CD4-positive, alpha-beta T cell treated with Interleukin-21 for 1 hour (primary cell): ENCODE measurements at places on chromosomes 11 and 22.

GRCh38 chr22:23200898-23201297, 20.6 kb downstream of the BCR start:
- no peak for DNase-seq

- no peak for DNase-seq
Observed at GRCh38 chr11:57200917-57201316, 19.2 kb downstream of the LRRC55 start.

GRCh38 chr11:84468235-84468634, 1158.9 kb downstream of the DLG2 start:
- DNase-seq = no peak

DNA sequence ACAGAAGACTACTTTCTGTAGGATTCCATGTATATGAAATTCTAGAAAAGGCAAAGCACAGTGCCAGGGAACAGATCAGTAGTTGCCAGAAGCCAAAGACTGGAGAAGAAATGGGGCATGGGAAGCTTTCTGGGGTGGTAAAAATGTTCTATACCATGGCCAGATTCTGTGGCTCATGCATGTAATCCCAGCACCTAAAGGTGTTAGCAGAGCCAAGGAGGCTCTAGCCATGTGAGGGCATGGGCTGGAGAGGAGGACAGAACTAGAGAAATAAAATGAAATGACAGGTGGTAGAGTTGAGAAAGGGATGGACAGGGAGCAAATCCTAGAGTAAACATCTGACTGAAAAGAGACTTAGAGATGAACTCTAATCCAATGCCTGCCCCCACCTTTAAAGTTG, 26.9 kb upstream of the HMGXB4 start:
- DNase-seq = no peak

GRCh38 chr22:44895296-44896055, 114.3 kb downstream of the PHF21B start:
- DNase-seq = no peak

DNA sequence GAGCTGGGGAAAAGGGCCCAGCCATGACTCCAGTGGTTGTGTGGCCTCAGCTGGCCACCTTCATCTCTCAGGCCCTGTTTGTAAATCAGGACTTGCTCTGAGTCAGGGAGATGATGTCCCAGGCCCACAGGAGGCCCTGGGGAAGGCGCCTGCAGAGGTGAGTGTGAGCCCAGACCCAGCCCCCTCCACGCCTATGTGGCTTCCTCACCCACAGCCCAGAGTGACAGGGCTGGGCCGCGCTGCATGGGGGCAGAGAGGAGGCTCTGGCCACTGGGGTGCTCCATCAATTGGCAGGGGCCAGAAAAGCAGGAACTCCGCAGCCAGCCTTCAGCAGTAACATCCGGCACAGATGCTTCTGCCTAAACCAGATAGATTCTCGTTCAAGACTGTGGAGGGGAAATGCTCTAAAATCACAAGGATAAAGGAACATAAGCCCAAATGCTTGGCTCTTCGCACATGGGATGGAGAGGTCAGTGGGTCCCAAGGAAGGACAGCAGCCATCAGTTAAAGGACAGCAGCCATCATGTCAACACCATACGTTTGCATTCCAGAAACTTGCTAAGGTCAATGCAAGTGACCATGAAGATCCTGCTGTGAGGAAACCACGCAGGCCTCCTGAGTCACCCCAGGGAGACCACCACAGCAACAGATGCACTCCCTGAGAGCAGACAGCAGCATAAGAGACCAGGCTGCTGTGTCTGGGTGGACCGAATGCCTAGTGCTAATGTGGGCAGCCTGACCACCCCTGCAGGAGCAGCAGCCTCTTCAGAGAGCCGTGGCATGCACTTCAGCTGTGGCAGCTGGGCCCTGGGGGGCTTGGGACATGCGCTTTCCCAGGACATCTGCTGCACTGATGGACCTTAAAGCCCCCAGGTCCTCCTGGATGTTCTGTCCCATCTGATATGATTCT, 28.3 kb downstream of the OSBPL5 start:
- peak; percentile 25 for DNase-seq

DNA sequence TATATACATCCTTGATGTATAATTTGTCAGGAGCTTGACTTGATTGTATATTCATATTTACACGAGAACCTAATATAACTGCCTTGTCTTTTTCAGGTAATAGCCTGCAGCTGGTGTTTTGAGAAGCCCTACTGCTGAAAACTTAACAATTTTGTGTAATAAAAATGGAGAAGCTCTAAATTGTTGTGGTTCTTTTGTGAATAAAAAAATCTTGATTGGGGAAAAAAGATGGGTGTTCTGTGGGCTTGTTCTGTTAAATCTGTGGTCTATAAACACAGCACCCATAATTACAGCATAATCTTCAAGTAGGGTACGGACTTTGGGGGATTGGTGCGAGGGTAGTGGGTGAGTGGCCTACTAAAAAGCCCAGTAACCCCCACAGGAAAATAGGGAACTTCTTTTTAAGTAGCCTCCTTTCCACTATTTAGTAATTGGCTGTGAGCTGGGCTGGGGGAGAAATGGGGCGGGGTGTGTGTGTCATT, 7.5 kb downstream of the MALAT1 start:
- no peak for DNase-seq

GRCh38 chr11:12581923-12582322, 92.3 kb upstream of the TEAD1 start:
- DNase-seq = no peak

DNA sequence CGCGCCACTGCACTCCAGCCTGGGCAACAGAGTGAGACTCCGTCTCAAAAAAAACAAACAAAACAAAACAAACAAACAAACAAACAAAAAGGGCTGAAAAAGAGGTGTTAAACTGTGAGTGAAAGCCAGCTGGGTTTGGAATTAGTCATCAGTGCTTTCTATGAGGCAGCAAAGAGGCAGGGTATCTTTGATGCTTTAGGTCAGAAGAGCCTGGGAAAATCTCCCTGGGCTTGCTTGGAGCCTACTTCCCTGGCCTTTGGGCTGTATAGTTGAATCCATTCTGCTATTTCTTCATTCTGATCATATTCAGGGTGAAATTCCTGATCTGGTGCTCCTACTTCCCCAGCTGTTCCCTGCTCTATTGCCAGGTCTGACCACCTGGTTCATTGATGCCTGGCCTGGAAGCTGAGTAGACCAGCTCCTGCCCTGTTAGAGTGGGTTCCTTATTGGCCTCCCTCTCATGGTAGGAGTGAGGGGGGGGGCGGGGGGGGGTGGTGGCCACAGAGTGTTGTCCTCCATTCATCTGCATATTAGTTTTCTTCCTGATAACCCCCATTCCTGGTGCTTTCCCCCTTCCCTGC, 65.6 kb downstream of the INSC start:
- no peak for DNase-seq

DNA sequence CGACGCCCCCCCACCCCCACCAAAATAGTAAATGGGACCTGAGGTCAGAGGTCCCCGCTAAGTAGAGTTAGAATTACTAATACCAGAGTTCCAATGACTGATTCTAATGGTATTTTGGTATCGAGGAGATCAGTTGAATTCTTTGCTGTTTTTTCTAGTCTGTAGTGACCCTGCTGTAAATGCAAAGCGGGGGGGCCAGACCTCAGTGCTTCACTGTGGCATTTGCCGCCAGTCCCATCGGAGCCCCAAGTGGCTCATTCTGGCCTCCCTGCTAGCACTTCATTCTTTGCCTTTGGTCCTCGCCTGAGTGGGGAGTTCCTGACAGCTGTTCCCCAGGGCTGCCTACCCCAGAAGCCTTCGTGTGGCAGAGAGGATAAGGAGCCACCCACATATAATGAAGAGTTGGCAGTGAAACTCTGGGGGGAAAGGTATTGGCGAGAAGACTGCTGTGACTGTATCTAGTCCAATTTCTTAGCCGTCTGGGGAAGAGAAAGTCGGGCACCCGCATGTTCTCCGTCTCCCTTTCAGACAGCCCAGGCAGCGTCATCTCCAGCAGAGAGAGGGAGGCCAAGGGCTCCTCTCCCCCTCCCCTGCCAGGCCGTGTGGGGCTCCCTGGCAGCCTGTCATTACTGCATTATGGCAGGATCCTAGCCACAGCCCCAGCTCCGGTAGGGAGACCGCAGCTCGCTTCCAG, 19.4 kb upstream of the CABP7 start:
- DNase-seq = no peak

DNA sequence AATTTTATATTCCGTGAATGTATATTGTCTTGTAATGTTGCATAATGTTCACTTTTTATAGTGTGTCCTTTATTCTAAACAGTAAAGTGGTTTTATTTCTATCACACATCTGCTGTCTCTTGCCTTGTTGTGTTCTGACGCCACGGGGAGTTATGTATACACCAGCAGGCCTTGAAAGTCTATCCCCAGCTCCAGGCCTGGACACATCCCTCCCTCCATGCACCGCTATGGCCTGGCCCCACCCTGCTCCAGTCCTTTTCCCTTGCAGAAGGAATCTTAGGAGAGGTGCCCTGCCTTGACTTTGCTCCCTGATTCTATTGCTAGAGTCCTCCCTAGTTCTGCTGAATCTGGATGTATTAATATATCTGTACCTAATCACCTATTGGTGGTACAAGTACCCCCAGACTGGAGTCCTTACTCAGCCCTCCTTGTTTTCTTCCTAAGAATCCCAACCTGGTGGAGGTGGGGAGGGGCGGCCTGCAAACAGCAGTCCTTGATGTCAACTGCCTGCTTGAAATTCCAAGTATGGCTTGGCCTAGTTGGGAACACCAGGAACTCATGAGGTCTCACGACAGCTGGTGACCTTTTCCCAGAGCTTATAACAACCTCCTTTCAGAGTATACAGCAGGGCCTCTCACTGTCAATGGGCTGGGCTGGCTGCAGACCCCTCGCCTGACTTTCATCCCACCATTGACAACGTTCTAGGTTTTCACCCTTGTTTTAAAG, 61.6 kb downstream of the TIMP3 start:
- DNase-seq = no peak

DNA sequence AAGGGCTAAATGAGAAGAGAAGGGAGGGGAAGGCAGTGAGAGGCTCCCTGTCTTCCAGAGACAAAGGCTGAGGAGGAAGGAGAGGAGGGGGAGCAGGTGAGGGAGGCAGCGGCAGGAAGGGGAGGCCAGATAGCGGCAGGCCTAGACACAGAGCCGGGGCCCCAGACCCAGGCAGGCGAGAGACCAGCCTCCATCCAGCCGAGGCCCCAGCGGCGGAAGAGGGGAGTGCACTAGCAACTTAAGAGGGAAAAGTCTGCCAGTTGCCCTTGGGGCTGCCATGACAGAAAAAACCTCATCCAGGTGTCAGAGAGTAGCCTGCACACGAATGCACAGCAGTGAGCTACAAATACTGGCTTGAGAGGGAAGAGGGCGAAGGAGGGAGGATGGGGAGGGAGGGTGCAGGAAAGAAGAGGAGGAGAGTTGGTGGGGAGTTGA, 46.7 kb downstream of the IGLL1 start:
- no peak for DNase-seq

GRCh38 chr11:128942817-128943427, at the start of gene TP53AIP1:
TP53AIP1 (minus strand) TSS chr11:128942871; CDS start chr11:128937818, 5,053 bp downstream.
- no peak for DNase-seq

DNA sequence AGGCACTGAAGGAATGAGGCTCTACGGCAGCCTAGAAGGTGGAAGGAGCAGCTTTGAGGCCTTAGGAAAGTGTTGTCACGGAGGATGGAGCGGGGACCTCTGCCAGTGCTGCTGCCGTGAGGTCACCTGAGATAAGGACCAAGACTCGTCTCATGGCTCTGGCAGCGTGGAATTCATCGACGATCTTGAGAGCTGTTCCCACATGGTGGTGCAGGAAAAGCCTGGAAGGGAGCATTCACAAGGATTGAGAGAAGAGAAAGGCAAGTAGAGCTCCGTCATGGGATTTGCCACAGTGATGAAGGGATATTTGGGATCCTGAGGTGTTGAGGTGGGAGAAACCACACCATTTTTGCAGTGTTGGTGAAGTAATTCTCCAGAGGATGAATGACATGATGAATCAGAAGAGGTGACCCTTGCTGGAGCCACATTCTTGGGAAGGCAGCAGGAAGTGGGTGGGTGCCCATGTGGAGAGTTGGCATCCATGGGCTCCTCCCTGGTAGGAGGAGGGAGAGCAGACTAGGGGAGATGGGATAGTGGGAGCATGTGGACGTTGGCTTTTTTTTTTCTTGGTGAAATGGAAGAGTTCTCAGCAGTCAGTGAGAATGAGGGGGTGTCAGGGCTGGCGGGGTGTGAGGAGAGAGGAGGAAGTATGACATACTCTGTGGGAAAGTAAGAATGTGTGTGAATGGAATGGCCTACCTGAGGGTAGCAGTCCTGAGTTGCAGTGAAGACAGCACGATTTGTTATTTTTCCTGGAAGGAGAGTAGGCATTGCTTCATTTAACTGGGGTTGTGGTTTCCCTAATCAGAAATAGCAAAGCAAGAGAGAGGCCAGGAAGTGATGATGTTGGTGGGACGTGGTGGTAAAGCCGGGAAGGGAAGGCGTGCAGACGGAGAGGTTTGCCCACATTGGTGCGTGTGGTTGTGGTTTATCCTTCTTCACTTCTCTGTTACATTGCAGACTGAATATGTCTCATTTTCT, 11.1 kb downstream of the PPP6R3 start:
- DNase-seq = peak; percentile 75

DNA sequence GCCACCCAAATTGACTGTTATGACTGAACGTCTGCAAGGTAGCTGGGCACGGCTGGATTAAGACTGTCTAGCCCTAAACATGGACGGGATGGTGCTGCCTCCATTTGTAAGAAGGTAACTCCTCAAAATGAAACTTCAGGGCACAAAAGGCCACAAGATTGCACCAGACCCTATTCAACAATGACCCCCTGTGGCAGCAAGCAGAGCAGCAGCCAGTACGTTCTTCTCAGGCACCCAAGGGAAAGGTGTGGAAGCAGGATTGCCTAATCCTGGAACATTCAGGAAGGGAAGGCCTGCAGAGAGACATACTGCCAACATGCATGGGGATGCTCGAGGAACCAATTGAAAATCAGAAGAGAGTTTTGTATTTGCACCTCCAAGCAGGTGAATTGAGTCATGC, 4.5 kb upstream of the TBX10 start:
- no peak for DNase-seq

DNA sequence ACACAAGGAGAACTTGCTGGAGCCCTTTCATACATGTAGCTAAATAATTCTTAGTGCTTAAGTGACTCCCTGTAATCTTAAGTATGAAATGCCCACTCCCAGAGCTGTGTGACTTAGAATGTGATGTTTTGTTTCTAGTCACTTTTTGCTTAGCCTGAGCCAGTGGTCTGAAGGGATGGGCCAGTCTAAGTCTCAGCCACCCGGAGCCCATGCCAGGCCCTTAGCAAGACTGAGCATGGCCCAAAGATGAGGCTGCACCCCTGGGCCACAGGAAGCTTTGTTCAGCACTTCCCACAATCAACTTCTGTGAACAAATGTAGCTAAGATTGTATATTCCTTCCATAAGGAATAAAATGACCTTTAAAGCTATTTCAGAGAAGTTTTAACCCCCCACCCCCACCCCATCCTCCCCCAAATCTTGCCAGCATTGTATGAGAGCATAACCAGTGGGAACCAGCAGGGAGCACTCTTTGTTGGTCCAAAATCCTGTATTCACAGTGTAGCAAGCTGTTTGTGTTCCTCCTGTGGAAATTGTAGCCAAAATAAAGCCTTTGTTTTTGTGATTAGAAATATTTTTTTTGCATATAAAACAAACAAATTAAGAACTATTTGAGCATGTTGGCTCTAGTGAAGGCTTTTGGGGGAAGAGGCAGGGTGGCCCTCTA, 73.8 kb upstream of the GAL start:
- DNase-seq = no peak

- DNase-seq = no peak
Observed at GRCh38 chr11:67616431-67617242, 9.9 kb downstream of the NDUFV1 start.
